ENCODE measurements at places on chromosomes 5 and 9. TPM values are rescaled to one million over a fixed set of nuclear protein-coding genes. Genes with fewer than 3 reads are reported as not detected.

The SLCO4C1 gene
- 29.5 TPM for total RNA-seq

The FGF10 gene
- total RNA-seq, result 7.6 TPM

The DENND1A gene
- 23.0 TPM for total RNA-seq

The RARS1 gene
- total RNA-seq, result 55.2 TPM

The TBCA gene
- total RNA-seq, result 117 TPM

The OTP gene
- not detected for total RNA-seq

The CCDC69 gene
- total RNA-seq, result 79.0 TPM

The CFAP90 gene
- total RNA-seq, result 10.7 TPM

The PGM5 gene
- total RNA-seq, result 26.3 TPM

- no peak for DNase-seq
Measured at GRCh38 chr5:173858670-173859407, 29.3 kb upstream of the CPEB4 start.

DNA sequence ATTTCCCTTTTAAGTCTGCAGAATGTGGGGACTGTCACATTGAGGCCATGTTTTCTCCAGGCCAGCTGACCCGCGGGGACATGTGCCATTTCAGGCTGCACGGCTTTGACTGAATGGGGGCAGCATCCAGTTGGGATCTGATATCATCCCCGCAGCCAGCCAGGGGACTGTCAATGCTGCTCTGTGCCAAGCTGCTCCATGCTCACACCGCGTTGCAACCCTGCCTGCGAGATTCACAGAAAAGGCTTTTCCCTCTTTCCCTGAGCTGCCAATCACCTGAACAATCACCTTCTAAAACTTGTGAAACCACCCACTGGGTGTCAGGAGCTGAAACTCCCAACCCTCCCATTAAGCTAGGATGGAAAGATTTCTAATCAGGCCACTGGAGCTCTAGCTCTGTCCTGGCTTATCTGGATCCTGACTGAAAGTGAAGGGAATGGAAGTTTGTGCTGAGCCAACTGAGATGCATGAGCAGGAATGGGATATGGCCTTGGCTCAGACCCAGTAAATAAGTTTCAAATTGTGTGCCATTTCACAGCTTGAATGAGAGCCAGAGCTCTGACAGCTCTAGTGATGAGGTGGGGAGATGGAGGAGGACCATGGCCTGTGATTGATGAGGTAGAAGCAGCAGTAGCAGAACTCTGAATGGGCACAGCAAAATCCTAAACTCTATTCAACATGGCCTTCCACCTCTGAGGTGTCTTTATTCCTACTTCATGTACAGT lies 34.5 kb upstream of the ZNF366 start:
- DNase-seq, result no peak

DNA sequence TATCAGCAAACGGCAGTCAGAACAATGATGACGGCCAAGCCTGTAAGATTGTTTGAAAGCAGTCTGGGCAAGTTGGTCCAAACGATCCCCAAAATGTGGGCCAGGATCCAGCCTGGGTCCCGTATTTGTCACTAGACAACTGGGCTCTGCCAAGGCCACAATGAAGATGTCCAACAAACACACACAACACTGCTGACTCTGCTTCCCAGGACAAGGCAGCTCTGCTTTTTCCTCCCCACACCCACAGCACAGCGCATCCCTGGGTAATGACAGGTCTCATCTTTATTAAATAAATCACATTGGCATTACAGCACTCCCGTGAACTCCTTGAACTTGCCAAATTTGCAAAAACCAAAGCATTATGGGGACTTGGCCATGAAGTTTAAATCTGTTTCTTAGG lies 424.1 kb upstream of the ACTBL2 start:
- no peak for DNase-seq

GRCh38 chr9:87944682-87945081 lies 26.9 kb downstream of the SPATA31C1 start:
- no peak for DNase-seq

DNA sequence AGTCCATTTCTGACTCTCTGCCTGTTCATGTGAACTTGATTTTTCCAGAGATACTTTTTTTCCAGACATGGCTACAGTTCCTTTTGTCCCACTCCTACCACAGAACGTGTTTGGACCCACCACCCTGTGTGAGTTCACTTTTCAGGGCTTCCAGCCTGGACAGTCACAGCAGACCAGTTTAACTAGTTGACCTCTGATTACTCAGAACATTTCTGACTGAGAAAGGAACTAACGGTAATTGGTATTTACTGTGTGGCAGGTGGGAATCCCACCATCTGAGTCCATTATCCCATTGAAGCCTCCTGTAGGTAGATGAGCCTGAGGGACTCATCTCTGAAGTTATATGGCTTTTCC lies 210.1 kb downstream of the GOLPH3 start:
- no peak for DNase-seq

DNA sequence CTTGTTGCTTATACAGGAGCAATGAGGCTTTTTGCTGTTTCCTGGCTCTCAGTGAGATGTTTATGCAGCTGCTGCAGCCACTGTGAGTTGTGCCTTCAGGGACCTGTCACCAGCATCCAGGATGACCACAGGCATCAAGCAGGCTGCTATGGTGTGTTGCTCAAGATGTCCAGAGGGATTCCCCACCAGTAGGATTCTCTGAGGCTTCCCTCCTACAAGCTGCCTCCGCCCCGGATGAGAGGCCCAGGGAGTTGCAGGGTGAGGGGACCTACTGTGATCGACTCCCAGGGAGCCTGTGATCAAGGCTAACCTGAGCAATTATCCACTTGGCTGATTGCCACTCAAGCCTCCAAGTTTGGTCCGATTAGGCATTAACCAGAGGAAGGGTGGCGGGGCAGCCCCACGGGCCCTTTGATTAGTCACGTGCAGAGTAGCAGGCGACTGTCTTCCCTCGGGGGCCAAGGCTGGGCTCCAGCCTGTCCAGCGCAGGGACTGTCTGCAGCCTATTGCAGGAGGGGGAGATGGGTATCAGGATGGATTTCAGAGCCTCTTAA lies 1.8 kb upstream of the FAT2 start:
- DNase-seq, result no peak

DNA sequence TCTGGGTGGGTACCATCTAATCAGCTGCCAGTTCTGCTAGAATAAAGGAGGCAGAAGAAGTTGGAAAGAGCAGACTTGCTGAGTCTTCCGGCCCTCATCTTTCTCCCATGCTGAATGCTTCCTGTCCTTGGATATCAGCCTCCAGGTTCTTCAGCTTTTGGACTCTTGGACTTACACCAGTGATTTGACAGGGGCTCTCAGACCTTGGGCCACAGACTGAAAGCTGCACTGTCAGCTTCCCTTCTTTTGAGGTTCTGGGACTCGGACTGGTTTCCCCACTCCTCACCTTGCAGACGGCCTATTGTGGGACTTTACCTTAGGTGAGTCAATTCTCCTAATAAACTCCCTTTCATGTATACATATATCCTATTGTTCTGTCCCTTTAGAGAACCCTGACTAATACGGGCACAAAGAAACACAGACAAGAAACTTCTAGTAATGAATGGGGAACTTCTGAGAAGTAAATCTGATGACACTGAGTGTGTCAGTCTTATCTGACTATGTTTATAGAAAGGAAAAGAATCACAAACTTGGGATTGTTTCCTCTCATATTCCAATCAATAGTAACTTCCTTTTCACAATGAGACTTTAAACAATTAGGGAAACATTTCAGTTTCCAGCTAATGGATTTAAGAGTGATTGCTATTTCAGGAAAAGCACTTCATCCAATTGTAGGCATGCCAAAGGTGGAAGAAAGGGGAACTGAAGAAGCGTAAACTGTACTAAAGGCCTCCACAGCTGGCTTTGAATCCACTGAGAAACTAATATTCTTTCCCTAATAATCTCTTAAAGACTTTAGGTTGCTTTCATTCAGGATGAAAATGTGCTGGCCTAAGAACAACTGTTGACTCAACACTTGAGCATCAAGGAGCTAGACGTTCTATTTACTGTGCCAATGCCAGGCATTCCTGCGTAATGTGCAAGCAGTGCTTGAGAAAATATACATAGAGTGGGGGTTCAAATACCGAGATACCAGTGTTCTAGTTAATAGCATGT lies 127.9 kb upstream of the PTGER4 start:
- no peak for DNase-seq

GRCh38 chr5:113188436-113188835 lies 211.8 kb downstream of the DCP2 start:
- DNase-seq, result no peak

DNA sequence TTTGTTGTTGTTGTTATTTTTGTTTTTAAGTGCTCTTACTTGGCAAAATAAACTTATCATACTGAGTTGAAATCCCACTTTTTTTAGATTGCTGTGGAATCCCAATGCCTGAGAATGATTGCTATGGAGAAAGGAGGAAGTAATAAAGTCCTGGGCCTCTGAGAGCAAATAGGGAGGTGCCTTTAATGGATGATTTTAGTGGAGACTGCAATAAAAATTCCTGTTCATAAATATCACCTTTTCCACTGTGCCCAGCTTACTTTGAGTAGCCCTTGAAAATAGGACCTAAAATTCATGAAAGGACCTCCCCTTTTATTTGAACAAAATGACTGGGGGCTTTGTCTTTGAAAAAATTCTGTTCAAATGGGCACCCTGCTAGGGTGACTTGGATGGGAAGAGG lies 21.8 kb upstream of the ANKH start:
- no peak for DNase-seq

DNA sequence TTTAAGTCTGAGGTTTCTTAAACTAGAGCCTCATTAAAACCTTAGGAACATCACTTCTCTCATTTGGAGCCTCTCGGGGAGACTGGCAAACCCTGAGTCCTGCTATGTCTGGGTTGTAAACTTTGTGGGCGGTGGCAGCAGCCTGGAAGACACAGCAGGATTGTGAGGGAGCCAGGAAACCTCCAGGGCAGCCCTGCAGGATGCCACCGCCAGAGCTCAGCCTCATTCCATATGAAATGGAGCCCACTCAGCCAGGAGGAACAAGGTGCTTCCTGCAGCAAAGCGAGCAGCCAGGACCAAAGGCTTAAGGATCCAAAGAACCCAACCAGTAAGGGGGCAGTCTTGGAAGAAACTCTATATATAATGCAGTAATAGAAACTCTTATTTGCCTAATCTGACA lies 37.9 kb upstream of the IDNK start:
- DNase-seq, result no peak

- no peak for DNase-seq
Measured at GRCh38 chr5:91038180-91038808, 344.8 kb downstream of the ARRDC3 start.

DNA sequence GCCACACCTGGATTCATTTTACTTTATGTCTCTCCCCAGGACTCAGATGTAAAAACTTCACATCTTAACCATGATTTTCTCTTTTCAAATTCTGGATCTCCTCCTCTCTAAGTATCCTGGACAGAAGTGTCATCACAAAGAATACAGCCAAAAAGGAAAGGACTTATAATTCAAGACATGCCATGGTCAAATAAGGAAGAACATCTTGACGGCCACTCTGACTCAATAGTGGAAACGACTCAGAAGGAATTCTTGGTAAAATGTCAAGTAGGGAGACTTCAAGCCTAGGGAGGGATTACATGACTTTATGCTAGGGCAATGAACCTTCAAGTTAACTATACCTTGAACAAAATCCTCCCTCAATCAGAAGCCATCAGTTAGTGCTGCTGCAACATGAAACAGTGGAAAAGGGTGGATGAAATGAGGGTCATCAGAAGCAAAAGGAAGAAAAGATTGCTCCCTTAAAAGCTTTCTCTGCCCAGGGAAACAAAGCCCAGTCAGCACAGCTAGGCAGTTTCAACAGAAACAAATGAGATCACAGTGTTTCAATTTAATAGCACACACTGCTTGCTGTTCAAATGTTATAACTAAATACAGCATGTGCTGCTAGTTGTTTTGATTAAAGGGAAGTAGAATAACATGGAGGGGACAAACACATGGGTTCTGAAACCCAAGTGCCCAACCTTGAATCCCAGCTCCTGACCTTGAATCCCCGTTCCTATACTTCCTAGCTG lies 101.4 kb downstream of the LPAR1 start:
- DNase-seq, result no peak

DNA sequence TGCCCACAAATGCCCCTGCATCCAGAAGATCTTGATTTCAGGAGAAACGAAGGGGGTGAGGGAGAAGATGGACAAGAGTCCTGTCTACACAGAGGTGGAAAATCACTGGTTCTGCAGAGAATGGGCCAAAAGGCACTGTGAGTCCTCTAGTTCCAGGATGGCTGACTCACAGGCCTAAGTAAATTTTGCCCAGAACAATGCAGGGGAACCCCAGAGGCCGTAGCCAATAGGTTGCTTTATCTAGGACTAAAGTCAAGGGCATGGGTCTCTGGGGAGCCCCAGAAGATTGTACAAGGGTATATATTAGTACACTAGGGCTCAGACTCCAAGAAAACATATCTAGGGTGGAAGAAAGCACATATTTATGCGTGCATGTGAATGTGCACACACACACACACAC lies 98.0 kb downstream of the SLIT3 start:
- no peak for DNase-seq

DNA sequence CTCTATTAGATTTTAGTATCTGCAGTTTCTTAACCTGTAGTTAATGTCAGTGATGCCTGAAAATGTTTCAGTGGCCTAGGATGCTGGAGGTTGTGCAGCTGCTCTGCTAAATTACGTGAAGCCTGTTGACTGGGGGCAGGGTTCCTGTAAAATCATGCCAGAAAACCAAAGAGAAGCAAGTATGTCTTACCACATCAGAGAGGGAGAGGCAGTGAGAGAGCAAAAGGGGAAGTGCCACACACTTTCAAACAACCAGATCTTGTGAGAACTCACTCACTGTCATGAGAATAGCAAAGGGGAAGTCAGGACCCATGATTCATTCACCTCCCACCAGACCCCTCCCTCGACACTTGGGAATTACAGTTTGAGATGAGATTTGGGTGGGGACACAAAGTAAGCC lies 83.9 kb upstream of the CYLC2 start:
- no peak for DNase-seq
